ENCODE measurements at places on chromosomes 3 and 15.

DNA sequence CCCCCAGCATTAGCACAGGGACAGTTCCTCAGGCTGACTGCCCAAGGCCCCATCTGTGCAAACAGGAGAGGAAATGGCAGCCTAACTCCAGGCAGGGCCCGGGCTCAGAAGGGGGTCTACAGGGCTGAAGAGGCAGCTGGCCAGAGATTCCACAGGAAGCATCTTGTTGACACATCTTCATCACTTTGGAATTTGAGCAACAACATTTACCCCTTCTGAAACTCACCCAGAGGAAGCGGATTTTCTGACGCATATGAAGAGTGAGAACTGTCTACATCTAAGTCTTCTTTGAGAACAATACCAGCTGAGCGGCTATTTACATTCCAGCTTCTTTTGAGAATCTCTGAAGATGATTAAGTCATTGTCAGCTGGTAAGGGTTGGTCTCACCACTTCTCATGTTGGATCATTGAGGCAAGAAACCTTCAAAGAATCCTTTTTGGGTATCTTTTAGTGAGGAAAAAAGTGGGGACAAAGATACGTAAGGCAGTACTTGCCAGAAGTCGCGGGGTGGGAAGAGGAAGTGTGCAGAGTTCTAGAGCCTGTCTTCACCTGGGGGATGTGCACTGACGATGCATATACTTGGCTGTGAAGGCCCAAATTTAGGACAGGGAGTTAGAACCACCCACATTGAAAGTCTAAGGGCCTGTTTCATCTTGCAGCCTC lies 25.4 kb upstream of the SRP14 start:
- peak; percentile 94 for DNase-seq

DNA sequence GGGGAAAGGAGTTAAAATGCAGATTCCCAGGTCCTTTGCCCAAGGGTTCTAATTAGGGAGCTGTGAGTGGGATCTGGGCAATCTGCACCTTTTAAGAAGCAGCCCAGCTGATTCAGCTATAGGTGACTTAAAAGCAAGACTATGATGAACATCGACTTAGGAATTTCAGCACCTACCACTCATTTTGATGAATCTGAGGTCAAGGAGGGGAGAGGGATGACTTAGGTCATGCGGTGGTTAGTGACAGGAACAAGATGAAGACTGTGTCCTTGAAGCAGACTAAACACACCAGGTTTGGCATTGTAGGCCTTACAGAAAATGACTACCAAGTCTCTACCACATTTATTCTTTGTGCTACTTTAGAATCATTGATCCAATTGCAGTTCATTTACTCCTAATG lies 196.3 kb downstream of the DTWD1 start:
- DNase-seq: no peak

- DNase-seq: no peak
These were observed 3.1 kb downstream of the FOXL2NB start for GRCh38 chr3:138950006-138950644.

GRCh38 chr15:81222007-81222406 lies 25.3 kb downstream of the IL16 start:
- DNase-seq: no peak

- no peak for DNase-seq
These were observed 58.3 kb downstream of the CLEC3B start for GRCh38 chr3:45084361-45084760.

DNA sequence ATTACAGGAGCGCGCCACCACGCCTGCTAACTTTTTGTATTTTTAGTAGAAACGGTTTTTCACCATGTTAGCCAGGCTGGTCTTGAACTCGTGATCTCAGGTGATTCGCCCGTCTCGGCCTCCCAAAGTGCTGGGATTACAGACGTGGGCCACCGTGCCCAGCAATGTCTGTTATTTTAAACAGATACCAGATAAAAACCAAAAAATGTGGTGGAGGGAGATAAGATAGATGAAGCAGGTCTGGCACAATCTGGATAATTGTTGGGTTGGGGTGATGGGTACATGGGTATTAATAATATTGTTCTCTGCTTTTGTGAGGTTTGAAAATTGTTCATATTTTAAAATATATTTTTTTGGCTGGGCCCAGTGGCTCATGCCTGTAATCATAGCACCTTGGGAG lies 4.7 kb downstream of the RNF111 start:
- DNase-seq: no peak

GRCh38 chr15:72203507-72203837 lies 5.9 kb upstream of the GRAMD2A start:
- no peak for DNase-seq

DNA sequence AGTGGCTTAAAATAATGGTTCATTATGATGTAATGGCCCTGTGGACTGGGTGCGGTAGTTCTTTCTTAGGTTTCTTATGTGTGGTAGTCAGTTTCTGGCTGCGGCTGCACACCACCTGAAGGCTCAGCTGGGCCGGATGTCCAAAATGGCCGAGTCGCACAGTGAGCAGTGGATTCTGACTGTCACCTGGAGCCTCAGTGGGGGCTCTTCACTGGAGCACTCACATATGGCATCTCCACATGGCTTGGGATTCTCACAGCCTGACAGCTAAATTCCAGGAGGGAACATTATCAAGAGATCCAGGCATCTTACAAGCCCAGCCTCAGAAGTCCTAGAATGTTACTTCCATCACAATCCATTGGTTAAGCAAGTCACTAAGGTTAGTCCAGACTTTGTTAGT lies 26.8 kb upstream of the ALDH1L1 start:
- no peak for DNase-seq

DNA sequence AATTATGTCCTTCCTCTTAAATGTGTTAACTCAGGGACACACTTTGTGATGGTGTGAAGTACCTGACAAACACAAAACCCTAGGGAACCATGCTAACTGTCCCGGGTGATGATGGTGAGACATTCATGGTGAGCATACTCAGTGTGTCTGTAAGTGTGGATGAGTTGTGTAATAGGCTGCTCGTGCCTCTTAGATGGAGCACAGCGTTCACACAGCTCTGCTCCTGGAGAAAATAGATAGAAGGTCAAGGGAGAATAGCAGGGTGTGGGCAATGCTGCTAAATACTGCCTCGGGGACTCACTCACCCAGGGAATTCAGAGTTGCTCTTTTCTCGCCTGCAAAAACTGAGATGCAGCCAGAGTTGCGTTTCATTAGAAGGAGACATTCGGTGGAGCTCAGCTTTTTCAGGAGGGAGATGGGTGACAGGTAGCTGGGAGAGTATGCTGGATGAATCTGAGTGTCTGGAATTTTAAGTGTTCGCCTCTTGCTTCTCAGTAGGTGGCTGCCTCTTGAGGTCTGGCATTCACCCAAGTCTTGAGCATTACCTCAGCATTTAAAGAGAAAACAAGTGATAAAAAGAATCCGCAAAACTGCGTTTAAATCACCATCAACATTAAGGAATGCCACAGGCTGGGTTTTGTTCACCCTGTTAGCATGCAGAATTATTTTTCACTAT lies 813.2 kb downstream of the AGBL1 start:
- no peak for DNase-seq

DNA sequence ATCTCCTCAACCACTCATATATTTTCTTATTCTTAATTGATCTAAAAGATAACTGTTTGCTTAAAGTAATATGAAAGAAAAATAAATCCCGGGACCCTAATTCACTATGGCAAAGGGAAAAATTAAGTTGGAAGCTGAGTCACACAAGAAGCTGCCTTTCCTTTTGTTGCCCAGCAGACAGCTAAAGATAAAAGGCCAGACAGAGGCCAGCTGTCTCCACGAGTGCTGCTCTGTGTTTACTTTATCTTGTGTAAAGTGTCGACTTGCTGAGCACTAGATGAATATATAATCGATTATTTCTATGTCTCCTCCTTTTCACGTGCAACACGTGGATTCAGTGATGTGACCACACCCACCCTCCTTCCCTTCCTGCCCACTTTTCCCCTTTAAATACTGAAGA lies 52.8 kb upstream of the NSMCE3 start:
- no peak for DNase-seq

DNA sequence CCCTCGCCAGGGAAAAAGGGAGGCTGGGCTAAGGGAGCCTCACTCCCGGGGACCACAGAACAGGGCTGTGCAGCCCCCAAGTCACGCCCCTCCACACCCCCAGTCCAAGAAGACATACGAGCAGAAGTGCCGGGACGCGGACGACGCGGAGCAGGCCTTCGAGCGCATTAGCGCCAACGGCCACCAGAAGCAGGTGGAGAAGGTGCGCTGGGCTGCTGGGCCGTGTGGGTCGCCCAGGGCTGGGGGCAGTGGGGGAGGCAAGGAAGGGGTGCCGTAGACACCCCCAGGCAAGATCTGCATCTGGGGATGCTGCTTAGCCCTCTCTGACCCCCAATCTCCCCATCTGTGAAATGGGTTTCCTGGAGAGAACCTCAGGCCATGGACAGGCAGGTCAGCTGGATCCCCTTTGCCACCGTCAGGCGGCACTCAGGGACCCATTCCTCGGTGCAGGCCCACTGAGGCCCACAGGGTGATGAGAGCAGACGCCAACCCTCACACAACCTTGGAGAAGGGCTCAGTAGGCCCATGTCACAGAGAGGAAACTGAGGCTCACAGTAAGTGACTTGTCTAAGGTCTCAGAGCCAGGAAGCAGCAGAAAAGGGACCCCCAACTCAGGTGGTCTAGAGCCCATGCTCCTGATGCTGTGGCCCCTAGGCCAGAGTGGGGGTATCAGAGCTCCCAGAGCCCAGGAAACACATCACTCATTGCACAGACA lies 33.7 kb downstream of the PSTPIP1 start:
- DNase-seq: no peak

- DNase-seq: no peak
These were observed 31.5 kb downstream of the ESYT3 start for GRCh38 chr3:138465925-138466324.

- DNase-seq: peak; percentile 84
These were observed at the start of gene UCN2 for GRCh38 chr3:48563382-48563918. TSS of gene UCN2 (minus strand) at chr3:48563781. CDS start at chr3:48563124, 657 bp downstream.

DNA sequence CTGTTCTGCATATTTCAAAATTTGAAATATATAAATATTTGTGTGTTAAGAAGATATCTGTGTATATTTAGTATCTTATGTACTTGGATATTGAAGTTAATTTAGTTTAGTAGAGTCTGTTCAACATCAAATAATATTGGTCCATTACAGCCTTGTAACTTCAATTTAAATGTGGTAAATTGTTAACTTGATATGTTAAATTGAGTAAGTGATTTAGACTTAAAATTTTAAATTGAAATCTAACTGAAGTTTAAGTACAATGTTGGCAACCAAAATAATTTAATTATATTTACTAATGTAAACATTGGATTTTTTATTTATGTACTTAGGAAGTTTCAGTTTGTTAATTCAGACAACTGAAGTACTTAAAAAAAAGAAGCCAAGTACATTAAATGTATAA lies 343.9 kb upstream of the DNAJC19 start:
- DNase-seq: no peak

- DNase-seq: no peak
These were observed 191.1 kb downstream of the WNT5A start for GRCh38 chr3:55296030-55296429.

- no peak for DNase-seq
These were observed 345.1 kb upstream of the CBLB start for GRCh38 chr3:106213954-106214353.

- no peak for DNase-seq
These were observed 135.1 kb upstream of the RASGRP1 start for GRCh38 chr15:38699633-38700230.

DNA sequence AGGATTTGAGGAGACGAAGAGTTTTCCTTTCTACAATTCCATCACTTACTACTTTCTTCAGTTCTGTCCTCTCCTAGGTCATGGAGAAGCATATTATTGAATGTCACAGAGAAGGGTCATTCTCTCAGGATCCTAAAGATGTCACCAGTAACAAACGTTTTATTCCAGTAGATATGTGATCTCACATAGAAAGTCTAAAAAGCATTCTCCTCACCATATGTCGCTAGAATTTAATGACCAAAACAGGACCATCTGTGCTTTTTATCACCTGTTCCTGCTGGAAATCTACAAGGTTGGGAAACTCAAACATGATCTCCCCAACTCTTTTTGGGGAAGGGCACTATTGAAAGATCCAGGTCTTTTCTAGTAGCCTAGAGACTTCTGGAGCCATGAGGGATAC lies 24.0 kb upstream of the FRMD5 start:
- DNase-seq: no peak

DNA sequence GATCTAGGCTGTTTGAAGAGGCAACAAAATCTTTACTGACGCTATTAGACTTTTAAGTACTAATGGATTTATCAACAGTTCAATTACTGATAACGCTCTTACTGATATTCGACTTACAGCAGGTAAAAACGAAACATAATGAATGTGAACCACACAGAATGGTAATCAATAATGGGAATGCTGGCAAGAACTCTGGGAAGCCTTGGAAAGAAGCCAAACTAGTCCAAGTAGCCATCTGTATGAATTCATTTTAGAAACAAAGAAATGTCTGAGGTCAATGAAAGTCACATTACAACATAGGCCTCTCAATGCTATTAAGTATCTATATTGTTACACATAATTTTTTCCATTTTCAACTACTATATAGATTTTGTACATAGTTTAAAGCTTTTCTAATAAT lies 130.0 kb downstream of the DMXL2 start:
- DNase-seq: no peak

GRCh38 chr3:70832089-70832833 lies 519.8 kb upstream of the MDFIC2 start:
- no peak for DNase-seq

- DNase-seq: no peak
These were observed 227.3 kb downstream of the CACNA2D3 start for GRCh38 chr3:54349691-54350090.

GRCh38 chr3:141278196-141279076 lies 46.8 kb downstream of the PXYLP1 start:
- no peak for DNase-seq

- no peak for DNase-seq
These were observed 353 bp downstream of the ATG3 start for GRCh38 chr3:112561484-112561733.

DNA sequence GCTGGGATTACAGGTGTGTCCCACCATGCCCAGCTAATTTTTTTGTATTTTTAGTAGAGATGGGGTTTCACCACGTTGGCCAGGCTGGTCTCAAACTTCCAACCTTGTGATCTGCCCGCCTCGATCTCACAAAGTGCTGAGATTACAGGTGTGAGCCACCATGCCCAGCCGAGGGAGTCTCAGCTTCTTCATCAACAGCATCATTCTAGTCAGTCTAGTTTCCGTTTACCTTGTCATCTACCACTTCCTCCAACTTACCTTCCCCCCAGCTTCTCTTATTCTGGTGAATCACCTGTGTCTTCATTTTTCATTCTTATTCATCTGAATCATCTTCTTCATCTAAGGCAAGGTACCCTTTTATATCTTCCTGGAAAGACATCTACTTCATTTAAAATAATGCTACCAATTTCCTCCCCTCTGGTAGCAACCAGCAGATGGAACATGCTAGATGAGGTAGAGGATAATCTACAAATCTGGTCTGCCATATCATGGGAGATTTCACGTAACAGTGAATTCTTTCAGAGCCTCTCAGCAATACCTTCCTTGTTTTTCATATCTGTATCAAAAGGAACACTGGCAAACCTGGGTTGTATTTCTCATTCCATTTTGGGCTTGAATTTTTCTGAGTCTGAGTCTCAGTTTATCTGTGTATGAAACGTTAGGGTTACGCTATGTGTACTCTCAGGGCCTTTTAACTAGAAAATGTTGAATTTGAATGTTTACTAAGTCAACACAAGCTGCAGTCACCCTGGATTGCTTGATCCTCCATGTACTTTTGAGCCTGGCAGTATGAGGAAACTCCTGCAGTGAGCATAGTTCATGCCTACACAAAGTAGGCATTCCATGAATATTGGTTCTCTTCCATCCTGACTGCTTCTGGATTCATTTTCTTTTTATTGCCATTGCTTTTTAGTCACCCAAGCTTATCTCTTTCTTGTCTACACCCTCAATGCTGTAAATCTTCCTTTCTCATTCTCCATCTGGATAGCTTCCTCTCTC lies 16.8 kb downstream of the LPP start:
- no peak for DNase-seq

Measured in brain pericyte (primary cell).